ENCODE measurements at places on chromosomes 5 and 9. TPM values are rescaled to one million over a fixed set of nuclear protein-coding genes. Genes with fewer than 3 reads are reported as not detected.

The CCL19 gene
- total RNA-seq, result not detected

The C9orf152 gene
- total RNA-seq, result 0.38 TPM

The TMEM171 gene
- total RNA-seq, result 1.6 TPM

The C9orf43 gene
- 0.60 TPM for total RNA-seq

The FPGS gene
- total RNA-seq, result 45.4 TPM

The ENTREP1 gene
- total RNA-seq, result 16.7 TPM

The DROSHA gene
- 113 TPM for total RNA-seq

The SLC35D2 gene
- total RNA-seq, result 22.6 TPM

The LCP2 gene
- 8.6 TPM for total RNA-seq

The SYK gene
- total RNA-seq, result 5.9 TPM

The NR5A1 gene
- not detected for total RNA-seq

The SLC4A9 gene
- not detected for total RNA-seq

The SIT1 gene
- total RNA-seq, result not detected

The PTPDC1 gene
- total RNA-seq, result 21.9 TPM

The LHFPL2 gene
- 66.4 TPM for total RNA-seq

The GPR151 gene
- not detected for total RNA-seq

The PCDHGC5 gene
- total RNA-seq, result 6.6 TPM

Measured in camera-type eye (tissue), 1 donor.